Upper lobe of right lung (tissue), 1 donor: ENCODE measurements at places on chromosomes 1 and 21. TPM values are rescaled to one million over a fixed set of nuclear protein-coding genes. Genes with fewer than 3 reads are reported as not detected.

DNA sequence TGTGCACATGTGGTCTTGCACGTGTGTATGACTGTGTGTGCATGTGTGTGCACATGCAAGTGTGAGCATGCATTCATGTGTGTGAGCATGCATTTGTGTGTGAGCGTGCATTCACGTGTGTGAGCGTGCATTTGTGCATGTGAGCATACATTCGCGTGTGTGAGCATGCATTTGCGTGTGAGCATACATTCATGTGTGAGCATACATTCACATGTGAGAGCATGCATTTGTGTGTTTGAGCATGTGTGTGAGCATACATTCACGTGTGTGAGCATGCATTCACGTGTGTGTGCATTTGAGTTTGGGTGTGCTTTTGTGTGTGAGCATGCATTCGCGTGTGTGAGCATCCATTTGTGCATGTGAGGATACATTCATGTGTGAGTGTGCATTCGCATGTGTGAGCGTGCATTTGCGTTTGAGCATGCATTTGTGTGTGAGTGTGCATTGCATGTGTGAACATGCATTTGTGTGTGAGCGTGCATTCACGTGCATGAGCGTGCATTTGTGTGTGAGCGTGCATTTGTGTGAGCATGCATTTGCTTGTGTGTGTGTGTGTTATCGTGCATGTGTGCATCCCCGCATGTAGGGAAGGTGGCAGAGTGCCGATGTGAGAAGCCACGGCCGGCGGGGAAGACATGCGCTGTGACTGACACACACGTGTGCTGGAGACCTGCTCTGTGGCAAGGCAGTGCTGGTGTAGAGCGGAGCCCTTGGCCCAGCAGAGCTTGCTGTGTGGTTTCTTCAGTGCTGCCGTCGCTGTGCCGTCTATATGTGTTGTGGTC is 18.2 kb downstream of the ITGB2 start:
- no peak for DNase-seq

GRCh38 chr1:157198619-157199420 is 60.6 kb upstream of the ETV3 start:
- DNase-seq, result peak; percentile 86

DNA sequence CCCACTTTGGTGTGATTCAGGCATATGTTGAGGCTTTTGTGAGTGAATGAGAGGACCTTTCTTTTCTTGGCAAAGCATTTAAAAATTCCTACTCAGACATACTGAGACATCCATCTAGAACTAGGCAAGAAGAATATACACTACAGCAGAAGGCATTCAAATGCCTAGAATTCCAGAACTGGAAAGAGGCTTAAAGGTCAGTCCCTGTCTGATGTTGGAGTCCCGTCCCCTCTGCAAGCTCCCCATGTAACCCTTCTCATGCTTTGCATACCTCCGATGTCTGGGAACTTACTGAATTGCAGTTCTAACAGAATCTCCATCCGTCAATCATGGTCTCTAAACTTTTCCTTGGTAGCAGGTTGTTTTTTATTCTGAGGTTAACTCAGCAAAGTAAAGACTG is 152.9 kb downstream of the ATP6V1G3 start:
- DNase-seq, result no peak

DNA sequence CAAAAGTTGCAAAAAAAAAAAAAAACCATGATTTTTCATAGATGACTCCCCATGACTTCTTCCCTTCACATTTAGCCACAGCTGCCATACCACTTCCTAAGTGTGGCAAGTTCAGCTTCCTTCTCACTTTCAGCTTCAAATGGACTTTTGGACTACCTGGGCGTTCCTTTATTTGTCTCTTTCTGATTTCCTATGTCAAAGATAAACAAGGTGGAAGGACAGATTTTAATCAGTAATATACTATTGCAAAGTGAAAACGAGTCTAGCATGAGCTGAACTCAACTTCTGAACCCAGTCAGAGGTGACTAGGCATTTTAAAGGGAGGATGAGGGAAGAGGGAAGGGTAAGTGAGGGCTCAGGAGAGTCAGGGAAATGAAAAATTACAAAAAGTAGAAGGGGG is 14.4 kb upstream of the SCCPDH start:
- no peak for DNase-seq

DNA sequence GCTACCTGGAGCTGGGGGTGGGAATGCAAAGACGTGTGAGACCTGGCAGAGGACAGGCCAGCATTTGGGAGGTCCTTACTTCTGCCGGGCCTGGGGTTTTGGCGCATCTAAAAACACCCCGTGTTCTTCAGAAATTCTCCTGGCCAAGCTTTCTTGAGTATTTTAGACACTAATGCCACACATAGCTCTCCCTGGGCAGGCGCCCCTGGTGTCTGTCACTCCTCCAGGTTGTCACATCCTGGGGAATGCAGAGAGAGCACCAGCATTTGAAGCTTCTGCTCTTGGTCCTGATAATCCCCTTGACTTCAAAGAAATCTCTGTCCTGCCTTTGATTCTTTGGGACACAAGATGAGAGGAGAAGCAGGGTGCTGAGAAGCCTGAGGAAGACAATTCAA is 6.0 kb downstream of the CAPN9 start:
- no peak for DNase-seq

DNA sequence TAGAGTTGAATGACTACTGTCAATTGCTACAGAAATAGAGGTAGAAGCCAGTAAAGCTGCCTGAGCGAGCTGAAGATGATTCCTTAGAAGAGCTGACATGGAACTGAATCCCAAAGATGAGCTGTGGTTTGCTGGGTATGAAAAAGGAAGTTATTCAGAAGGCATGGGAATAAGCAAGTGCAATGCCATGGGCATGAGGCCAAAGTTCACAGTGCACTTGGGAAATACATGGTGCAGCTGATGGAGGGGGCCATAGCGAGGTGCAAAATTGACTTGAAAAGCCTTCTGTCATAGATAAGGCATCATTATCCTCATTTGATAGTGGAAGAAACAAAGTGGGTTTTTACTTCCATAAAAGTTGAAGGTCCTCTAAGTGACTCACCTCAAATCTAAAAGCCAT is 88.6 kb downstream of the NEK7 start:
- DNase-seq, result no peak

DNA sequence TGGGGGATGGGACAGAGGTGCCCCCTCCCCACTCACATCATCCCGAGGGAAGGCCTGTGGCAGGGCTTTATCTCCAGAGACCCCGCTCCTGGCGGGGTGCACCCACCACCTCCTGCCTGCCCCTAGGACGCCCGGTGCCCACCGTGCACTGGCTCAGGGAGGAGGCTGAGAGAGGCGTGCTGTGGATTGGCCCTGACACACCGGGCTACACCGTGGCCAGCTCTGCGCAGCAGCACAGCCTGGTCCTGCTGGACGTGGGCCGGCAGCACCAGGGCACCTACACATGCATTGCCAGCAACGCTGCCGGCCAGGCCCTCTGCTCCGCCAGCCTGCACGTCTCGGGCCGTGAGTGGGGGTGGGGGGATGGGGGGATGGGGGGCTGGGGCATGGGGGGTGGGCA is 71.7 kb downstream of the TRIM11 start:
- peak; percentile 58 for DNase-seq

DNA sequence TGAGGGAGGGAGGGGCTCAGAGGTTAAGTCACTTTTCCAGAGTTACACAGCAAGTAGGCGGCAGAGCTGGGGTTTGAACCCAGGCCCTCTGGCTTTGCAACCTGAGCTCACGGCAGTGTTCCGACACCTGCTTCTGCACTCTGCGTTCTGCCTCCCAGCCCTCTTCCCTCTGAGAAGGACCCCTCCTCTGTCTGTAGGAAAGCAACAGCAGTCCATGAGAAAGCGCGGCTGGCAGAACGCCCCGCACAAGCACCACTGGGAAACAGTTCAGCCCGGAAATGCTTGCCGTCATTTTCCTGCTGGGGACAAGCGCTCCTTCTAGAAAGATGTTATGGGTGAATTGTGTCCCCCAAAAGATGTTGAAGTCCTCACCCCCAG is 241.1 kb downstream of the NPHP4 start:
- peak; percentile 47 for DNase-seq

DNA sequence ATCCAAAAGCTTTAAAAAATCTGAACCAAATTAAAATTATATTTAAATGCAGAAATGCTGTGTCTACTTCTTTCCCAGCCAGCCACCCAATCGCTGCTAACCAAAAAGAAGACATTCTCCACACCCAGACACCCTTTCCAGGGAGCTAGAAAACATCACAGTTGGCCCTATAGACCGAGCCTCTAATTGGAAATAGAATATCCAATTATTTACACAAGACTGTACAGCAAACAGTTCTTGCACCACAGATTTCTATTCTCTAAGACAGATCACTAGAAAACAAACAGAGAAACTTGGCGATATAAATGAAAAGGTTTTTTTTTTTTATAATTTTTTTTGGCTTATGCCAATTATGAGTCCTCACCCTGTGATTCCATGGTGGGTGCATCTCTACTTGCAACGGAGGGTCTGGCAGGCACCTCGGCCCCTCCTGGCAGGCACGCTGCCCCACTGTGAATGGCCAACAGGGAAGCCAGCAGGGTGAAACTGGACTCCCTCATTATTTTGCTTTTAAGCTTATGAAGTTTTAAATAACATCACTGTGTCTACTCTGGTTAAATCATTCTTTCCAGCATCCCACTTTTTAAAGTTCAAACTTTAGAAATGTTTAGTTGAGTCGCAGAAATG is 29.2 kb downstream of the BCAR3 start:
- no peak for DNase-seq

- no peak for DNase-seq
These were observed 286.9 kb upstream of the RUNX1 start for GRCh38 chr21:35335951-35336446.

DNA sequence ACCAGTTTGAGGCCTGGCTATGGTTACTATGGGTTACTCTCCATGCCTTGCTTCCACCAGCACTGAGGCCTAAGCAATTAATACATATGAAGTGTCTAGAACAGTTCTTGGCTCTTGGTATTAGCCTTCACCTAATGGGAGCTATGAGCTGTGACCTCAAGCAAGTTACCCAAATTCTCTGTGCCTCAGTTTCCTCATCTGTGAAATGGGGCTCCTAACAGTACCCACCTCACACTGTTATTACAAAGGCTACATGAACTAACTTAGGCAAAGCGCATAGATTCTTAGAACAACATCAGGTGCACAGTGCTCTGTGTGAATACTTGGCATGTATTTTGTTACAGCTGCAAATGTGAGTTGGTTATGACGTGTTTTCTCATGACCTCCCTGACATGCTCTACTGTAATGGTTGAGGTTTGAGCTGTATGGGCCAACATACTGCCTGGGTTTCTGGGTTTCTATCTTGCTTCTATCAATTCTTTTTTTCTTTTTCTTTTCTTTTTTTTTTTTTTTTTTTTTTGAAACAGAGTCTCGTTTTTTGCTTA is 26.5 kb downstream of the CDCP2 start:
- no peak for DNase-seq

DNA sequence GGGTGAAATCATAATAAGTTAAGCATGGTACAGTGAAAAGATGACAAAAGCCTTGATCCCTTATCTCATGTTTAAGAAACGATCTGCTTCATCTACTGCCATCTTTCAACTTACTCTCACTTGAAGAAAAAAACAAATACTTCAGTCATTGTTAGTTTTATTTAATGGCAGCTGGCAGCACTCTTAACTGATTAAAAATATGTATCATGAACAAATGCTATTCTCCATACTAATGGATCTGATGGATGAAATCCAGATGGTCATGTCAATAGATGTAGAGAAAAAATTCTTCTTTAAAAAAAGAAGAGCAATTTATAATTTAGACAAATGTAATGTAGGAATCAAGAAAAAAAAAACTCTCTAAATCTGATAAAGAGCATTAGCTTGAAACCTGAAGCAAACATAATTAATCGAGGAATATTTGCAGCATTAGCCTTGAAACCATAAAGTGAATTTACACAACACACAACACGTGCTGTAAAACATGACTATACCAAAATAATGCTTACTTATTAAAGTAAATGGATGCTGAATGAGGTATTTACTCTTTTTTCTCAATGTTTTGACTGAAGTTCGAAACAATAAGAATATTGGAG is 579.0 kb upstream of the ADAMTS5 start:
- DNase-seq, result no peak

GRCh38 chr1:164524810-164525209 is 34.2 kb upstream of the PBX1 start:
- DNase-seq, result no peak

- no peak for DNase-seq
These were observed 24.4 kb upstream of the KCNJ6 start for GRCh38 chr21:37940691-37941090.

- DNase-seq, result no peak
These were observed 141.5 kb downstream of the PAPPA2 start for GRCh38 chr1:176604461-176604860.

- no peak for DNase-seq
These were observed 8.3 kb downstream of the RCAN1 start for GRCh38 chr21:34606621-34607020.

DNA sequence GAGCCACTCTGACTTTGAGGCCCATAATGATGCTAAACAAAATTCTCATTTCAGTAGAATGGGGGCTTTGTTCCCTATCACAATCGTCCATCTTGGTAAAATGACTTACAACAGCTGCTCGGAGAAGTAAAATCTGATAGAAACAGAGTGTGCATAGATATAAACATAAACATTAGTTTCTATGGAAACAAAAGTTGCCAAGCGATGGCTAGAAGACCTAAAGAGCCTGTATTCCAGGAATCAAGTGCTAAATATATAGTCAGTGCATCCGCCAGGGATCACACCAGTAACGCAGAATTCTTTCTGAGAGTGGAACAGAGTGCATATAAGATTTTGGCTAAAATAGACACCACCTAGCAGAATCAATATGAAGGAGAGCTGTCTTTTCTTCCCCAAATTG is 91.2 kb upstream of the KAZN start:
- no peak for DNase-seq

DNA sequence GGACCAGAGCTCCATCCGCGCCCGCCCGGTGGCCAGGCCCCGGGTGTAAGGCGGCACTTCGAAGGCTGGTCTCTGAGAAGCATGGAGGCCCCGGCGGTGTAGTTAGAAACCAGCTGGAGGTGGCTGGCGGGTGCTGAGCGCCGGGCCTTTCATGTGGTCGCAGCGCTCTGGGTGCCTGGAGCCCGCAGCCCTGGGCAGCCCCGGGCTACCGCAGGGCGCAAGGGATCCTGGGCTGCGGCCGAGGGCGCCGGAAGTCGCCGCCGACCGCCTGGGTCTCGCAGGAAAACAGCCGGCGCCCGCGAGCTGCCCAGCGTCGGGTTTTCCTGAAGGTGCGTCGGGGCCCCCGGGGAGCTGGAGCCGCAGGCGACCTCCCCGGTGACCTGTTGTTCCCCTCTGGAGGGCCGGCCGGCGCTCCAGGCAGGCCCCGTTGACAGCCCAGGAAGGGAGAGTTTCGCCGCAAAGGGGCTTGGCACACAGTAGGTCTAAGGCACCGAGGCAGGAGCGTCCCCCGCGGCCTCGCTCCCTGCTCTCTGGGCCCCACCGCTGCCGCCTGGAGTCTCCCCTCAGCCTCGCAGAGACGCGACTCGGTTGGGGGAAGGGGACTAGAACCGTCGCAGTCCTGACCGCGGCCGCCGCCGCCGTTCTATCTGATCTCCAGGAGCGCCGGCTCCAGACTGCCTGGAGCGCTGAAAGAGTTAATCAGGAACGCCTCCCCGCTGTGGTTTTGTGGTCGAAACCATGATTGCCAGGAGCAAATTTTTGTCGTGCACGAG is 2.7 kb downstream of the GRHL3 start:
- DNase-seq, result peak; percentile 78

SAMD11 gene
- 6.0 TPM for total RNA-seq

PADI3 gene
- not detected for total RNA-seq

ICOSLG gene
- 11.3 TPM for total RNA-seq

TCHHL1 gene
- not detected for total RNA-seq

RIPPLY3 gene
- not detected for total RNA-seq

FUBP1 gene
- 88.8 TPM for total RNA-seq

STIL gene
- 1.7 TPM for total RNA-seq

CLCA1 gene
- not detected for total RNA-seq
